ENCODE measurements at places on chromosomes 1 and 21.
A peak's percentile ranks its signal among the peaks of the same experiment; 100 is the strongest.

- no peak for DNase-seq
Observed at GRCh38 chr1:184623404-184623803, 131.3 kb downstream of the EDEM3 start.

- DNase-seq, result no peak
Observed at GRCh38 chr1:182357171-182357570, 34.4 kb downstream of the GLUL start.

DNA sequence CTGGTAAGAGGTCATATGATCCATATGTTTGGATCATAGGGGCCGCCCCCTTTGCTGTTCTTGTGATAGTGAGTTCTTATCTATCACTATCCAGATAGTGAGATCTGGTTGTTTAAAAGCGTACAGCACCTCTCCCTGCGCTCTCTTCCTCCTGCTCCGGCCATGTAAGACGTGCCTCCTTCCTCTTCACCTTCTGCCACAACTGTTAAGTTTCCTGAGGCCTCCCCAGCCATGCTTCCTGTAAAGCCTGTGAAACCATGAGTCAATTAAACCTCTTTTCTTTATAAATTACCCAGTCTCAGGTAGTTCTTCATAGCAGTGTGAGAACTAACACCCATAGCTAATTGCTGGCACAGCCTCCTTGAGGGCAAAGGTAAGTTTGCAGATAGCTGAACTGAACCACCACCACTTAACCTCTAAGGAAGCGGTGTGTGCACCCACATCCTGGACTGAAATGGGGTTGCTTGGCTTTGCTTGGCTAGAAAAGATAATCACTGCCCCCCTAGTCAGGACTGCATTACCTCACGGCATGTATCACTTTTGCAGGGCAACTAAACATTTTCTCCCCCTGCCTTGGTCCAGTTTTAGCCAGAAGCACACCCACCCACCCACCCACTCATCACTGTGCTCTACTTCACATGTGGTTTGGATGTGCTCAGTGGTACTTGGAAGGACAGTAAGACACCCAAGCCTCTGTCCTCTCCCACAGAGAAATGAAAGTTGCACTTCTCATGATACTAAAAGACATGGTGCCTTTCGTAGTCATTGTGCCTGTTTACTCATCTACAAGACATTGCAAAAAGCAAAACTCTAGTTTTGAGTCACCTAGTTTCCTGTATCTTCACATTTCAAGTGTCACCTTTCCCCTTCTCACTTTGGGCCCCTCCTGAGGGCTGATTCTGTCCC is 23.1 kb upstream of the PTAFR start:
- no peak for DNase-seq

GRCh38 chr1:21293537-21294265 is 3.4 kb upstream of the ECE1 start:
- no peak for DNase-seq

DNA sequence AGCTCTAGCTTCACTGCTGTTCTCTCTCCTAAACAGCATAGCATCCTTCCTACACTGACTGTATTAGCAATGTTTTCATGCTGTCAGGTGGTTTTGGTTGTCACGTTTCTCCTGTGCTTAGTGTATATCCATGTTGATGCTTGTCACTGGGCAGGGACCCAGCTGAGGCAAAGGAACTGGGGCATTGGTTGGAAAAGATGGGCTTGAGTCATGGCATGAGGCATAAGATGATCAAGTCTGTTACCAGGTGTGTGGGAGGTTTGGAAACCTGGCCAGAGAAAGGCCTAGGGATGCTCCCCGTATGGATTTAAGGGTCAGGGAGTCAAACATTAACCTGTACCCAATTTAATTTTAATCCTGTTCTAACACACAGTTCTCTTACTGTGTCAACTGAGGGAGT is 69.6 kb downstream of the OSBPL9 start:
- DNase-seq, result no peak

GRCh38 chr1:246067432-246068216 is 439.5 kb downstream of the SMYD3 start:
- DNase-seq, result no peak

GRCh38 chr1:103254691-103255090 is 146.4 kb upstream of the COL11A1 start:
- no peak for DNase-seq

- no peak for DNase-seq
Observed at GRCh38 chr1:203840208-203840808, 21.1 kb upstream of the SNRPE start.

DNA sequence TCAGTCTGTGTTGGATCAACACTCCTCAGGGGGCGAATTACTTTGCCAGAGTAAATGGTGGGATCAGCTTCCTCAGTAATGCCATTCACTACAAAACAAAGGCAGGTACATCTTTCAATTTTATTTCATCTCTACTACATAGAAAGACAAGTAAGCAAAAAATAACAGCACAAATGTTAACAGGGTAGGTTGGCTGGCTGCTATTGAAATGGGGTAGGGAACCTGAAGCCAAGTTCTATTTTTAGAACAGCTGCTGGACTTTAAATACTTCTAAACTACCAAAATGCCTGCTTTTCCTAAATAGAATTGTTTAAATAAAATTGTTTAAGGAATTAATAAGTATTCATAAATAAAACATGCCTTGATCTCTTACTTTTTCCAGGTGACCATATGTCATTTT is 7.3 kb upstream of the NRAS start:
- DNase-seq, result no peak

GRCh38 chr1:43225168-43225567 is 44.6 kb upstream of the TMEM125 start:
- no peak for DNase-seq

DNA sequence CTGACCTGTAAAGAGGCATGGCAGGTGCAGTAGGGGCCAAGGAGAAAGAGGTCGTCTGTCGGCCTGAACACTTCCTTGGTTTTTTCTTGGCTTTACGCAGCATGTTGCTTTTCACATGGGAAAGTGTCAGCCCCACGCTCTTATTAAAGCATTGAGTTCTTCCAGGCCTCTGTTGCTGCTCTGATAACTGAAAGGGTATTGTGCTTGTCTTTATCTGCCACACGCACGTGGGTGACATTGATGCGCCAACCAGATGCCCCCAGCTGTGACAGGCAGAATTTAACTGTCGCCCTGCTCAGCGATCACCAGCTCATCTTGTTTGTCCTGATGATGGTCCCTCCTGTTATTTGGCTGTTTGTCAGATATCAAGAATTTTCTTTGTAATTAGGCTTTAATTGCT is 76.5 kb downstream of the GALNT2 start:
- no peak for DNase-seq

- DNase-seq, result peak; percentile 35
Observed at GRCh38 chr1:31639543-31639942, 5.1 kb downstream of the PEF1 start.

GRCh38 chr1:225159793-225160192 is 230.3 kb downstream of the DNAH14 start:
- DNase-seq, result no peak

GRCh38 chr21:14099570-14099969 is 111.2 kb downstream of the LIPI start:
- DNase-seq, result no peak

DNA sequence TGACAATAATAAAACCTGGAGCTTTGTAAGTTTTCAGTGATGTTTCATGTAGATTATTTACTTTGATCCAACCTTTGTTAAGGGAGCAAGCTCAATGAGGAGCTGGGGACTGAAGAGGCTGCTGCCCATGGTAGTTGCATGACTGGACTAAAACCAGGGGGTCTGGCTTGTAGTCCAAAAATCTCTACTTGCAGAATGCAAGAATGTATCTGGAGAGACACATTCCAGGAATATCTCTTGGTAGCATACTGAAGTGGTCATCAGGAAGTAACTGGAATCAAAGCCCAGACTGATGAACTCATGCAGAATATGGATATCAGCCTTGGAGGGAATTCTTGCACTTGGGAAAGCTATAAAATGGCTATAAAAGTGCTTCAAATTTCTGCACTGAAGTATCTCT is 5.8 kb upstream of the KIAA0040 start:
- no peak for DNase-seq

DNA sequence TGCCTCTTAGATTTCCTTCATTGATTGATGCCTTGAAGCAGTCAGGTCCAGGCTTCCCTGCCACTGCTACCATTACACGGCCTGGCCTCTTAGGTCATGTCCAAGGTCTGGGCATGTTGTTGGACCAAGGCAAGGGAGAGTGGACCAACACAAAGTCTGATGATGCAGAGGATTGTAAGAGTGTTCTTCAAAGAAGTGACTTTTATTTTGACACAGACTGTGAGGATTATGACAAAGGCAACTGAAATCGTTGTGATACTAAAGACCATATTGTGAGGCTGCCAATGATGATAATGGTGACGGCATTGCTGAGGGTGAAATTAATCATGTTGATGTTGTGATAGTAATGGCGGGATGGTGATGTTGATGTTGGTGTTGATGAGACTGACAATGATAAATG is 149.5 kb downstream of the GRIK3 start:
- DNase-seq, result no peak

- DNase-seq, result no peak
Observed at GRCh38 chr21:45499970-45500577, 42.2 kb downstream of the SLC19A1 start.

GRCh38 chr1:92343061-92343460 is 44.2 kb downstream of the RPAP2 start:
- no peak for DNase-seq

DNA sequence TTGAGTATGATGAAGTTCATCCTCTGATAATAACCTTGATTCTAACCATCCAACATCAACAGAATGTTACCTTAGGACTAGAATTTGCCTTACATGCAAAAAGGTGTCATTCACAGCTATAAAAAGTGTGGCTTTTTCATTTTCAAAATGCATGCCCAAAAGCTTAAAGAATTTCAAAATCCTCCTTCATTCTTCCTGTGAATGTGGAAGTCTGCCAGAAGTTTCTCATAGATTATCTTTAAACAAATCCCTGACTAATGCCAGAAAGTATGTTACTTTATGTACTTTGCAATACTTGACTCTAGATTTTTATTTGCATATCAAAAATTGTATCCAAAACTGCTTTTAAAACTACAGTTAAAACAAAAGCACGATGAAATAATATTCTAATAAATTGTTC is 270.6 kb upstream of the ZRANB2 start:
- peak; percentile 37 for DNase-seq

- DNase-seq, result no peak
Observed at GRCh38 chr1:226751703-226752102, 12.6 kb upstream of the ITPKB start.

DNA sequence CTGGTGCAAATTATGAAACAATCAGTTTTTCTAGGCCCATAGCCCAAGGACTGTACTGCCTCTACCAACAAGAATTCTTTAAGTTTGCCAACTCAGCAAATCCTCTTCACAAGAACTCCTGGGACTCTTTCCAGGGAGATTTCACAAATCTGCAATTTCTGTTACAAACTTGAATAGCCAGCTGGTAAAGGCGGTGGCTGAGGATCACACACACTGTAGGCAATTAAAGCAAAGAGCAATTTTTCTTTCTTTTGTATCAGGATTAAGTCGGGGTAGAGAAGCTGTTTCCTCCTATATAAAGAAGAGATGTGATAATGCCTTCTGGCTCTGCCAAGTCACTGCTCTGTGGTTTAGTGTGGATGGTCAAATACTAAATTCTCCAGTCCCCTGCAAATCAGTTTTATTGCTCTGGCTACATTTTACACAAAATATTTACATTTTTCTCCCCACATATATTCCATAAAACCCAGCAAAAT is 1.7 kb downstream of the ALDH9A1 start:
- no peak for DNase-seq

- DNase-seq, result no peak
Observed at GRCh38 chr1:206923009-206923960, 1.5 kb upstream of the FCMR start.

DNA sequence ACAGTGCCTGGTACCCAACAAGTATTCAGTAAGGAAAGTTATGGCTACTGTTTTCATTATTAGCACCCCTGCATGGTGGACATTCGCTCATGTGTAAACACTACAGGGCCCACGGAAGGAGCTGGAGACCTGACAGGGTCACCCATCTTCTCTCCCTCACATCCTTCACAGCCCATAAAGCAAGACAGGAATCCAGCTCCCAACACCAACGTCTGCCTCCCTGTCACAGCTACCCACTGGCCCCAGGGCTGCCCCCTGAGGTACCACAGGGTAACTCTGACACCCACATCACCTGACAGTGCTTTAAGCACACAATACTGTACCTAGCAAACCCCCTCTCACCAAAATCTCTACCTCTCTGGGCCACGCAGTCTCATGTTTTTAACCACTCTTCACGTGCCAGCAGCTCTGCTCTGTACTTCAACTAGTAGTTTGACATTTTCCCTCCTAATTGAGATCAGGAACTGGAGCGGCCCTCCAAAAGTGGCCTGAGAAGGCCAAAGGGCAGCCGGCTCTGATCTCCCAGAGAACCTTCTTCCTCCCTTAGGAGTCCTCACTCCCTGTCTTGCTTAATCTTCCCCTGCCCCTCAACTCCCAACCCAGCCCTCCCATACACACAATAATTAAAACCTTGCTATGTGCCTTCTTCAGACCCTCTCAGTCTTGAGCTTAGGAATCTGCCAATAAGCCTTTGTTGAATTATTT is 76.8 kb downstream of the CD34 start:
- DNase-seq, result no peak

DNA sequence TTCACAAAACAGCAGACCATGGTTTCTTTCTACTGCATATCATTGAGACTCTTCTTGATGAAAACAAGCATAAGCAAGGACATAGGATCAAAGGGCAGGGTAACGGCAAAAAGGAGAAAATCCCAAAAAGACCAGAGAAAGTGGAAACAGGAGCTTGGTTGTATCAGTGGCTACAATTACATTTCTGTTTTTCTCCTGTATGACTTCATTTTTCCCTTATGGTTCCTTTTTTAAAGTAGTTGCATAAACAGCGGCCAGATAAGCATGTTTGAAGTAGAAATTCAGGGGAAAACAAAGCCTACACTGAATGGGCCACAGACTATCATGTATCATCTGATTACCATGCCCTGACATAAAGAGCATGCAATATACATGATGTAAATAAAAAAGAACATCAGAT is 4.6 kb downstream of the EGLN1 start:
- DNase-seq, result no peak

DNA sequence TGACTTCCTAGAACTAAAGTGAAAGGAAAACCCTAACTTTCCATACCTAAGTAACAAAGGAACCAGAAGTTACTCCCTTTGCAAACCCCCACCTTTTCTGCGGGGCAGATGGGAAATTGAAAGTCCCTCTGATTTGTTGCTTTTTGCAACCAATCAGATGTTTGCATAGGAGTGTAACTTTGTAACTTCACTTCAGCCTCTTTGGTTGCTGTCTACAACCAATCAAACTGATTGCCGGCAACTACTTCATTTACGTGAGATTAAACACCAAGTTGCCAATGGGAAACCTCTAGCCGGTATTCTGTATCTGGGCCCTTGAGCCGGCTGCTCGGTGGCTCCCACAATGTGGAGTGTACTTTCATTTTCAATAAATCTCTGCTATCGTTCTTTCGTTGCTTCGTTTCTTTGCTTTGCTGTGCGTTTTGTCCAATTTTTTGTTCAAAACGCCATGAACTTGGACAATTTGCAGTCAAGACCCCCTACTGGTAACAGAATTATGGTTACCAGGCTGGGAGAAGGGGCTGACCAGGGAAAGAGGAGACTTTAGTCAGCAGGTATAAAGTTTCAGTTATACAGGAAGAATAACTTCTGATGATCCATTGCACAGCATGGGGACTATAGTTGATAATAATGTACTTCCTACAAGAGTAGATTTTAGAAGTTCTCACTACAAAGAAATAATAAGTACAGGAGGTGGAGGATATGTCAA is 69.2 kb upstream of the RGS2 start:
- peak; percentile 30 for DNase-seq
